ENCODE measurements at places on chromosomes 6 and 20.

DNA sequence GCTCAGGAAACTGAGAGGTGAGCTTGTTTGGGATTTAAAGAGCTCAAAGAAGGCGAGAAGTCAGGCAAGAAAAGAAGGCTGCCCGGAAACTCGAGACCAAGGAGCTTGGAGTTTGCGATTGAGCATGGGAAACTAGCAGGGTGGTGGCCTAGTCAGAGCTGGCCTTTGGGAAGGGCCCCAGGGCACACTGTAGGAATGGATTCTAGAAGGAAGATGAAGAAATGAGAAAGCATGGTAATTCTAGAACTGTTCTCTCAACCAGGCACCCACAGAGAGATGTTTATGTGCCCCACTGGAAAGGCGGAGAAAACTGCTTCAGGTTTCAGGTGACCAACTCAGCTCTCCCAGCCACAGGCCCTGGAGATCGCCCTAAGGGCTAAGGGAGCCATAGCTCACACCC, 126.2 kb downstream of the FOXO3 start:
- DNase-seq, result no peak

- no peak for DNase-seq
These were observed 185.1 kb downstream of the CLIC5 start for GRCh38 chr6:45830441-45831139.

GRCh38 chr6:110781522-110782214, 33.6 kb downstream of the CDK19 start:
- DNase-seq, result no peak

DNA sequence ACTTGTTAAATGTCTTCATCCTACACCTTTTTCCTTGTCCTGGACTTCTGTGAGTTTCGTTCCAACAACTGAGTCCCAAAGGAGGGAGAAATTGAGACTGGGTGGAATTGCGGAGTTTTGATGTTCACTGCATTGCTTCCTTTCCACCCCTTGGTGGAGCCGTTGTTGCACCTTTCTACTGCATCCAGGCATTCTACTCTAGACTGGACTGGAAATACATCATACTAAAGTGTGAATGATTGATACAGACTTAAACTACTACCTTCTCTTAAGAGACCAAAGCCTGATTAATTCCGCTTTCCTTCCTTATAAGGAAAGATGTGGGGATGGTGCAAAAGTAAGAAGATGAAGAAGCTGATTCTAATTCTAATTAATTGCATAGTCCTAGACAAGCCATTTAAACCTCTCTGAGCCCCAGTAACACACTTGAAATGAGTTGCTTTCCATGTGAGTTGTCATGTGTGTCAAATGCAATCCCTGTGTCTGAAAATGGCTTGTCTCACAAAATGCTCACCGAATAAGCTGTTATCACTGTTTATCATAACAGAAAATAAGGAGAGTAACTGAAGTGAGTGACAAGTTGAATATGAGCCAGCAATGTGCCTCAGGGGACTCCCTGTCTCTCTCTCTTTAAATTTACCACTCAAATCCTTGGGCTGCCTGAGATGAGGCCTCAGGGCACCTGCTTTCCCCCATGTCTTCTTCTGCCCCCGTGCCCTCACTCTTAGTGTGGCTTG, 338.3 kb upstream of the CHD6 start:
- no peak for DNase-seq

GRCh38 chr6:112618849-112619248, 271.7 kb downstream of the RFPL4B start:
- no peak for DNase-seq

DNA sequence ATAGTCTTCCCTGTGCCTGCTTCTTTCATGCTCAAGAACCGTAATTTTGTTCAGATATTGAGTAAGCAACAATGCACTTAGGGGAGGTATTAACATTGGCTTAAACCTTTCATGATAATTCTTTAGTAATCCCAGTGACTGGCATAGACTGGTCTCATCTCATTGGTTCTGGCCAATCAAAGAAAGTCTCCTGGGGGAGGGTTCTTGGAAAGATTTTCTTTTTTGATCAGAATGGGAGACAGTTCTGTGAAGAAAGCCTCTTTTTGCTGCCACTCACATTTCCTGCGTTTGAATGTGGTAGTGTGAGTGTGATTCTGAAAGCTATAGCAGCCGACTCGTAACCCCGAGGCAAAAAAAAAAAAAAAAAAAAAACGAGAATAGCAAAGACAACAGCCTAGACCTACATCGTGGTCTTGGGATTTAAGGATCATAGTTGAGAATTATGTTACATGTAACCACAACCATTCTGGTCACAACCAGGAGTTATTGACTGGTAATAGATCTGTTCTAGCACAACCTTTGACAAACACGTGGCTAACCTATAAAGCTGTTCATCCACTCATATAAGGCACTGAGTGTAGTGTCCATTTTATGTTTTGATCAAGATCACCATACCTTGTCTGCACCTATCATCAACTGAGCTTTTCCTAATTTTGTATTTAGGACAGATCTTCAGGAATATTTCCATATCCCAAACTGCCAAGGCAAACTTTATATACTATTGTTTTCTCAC, 15.1 kb upstream of the TMEM217 start:
- no peak for DNase-seq

DNA sequence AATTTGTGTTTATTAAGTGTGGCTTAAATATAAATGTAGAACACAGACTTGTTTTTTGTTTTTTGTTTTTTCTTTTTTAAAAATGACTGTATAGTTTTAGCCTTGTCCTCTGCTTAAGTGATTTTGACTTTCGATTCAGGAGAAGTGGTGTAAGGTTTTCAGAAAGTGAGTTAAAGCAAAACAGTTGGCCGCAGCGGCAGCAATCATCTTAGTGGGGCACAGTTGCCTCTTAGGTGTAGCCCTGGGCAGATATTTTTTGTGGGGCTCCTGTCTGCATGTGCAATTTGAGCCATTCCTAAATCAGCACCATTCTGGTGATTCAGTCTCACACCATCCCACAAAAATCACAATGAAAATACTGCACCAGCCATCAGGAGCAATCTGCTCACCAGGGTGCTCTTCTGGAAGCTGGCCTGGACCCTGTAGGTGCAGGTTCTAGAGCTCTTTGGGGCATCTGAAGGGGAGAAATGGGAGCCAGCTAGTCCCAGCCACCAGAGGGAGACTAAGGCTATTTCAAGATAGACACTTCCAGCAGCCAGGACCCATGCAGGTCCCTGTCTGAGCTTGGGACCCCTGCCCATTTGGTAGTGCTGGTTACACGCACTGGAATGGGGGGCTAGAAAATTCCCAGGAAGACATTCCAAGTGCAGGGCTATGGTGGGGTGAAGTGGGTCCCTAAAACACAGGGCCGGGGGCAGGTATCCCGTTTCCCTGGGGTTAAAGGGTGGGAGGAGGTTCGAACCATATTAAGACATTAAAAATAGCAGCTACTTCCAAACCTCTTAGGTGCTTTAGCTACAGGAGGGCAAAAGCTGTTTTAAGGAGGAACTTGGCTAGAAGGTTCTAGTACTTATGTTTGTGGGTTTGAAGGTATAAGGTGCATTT, 156.6 kb downstream of the NFATC2 start:
- no peak for DNase-seq

Measured in stimulated activated CD8-positive, alpha-beta memory T cell treated with anti-CD3 and anti-CD28 coated beads, Interleukin-4, amount 100 ng/mL, for 4 hours (primary cell).